ENCODE measurements at places on chromosomes 16 and 17.

- no peak for DNase-seq
These were observed 517.3 kb upstream of the ZFHX3 start for GRCh38 chr16:73565263-73565662.

DNA sequence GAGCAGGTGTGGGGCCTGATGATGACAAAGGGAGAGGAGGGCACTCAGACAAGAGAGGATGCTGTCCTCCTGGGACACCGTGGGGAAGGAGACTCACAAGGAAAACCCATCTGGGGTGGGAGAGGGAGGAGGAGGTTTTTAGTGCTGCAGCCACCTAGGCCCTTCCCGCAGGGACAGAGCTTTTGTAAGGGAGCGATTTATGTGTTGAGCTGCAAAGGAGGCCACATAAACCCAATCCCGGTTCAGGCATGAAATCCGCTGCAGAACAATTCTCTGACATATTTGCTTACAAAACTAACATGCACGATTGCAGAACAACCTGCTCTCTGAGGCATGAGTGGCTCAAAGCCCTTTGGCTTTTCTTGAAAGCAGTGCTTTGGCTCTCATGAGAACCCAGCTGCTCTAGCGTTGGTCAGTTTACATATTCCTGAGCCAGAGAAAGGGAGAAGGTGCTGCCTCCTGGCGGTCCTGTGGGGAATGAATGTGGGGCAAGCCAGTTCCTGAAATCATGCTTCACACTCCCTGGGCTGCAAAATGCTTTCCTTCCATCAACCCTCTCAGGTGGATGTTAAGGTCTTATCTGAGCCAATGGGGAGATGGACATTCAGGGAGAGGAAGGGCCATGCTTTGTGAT lies 122.4 kb upstream of the NLRP1 start:
- no peak for DNase-seq

DNA sequence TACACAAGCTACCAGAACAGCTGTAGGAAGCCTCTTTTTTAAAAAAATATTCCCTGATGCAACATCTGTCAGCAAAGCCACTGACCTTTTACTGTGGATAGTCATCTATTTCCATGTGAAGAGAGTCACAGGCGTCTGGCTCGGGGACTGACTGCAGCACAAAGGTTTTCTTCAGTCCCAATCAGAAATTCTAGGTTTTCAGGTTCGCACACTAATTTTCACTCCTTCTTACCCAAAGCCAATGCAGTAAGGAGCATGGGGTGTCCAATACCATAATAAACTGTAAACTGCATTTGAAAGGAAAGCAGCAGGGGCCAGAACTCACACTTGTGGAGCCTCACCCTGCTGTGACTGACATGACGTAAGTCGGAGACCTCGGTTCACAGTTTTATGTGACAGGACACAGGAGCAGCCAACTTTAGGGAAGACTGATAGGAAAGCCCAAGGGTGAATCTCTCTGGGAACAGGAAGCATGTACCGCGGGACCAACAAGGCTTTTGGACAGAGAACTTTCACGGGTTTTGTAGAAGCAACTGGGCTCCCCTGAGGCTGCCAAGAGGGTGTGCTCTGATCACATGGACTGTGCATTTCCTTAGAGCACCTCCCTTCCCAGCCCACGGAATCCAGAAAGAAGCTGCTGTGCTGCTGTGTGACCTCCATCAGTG lies 9.1 kb upstream of the TMEM100 start:
- no peak for DNase-seq

DNA sequence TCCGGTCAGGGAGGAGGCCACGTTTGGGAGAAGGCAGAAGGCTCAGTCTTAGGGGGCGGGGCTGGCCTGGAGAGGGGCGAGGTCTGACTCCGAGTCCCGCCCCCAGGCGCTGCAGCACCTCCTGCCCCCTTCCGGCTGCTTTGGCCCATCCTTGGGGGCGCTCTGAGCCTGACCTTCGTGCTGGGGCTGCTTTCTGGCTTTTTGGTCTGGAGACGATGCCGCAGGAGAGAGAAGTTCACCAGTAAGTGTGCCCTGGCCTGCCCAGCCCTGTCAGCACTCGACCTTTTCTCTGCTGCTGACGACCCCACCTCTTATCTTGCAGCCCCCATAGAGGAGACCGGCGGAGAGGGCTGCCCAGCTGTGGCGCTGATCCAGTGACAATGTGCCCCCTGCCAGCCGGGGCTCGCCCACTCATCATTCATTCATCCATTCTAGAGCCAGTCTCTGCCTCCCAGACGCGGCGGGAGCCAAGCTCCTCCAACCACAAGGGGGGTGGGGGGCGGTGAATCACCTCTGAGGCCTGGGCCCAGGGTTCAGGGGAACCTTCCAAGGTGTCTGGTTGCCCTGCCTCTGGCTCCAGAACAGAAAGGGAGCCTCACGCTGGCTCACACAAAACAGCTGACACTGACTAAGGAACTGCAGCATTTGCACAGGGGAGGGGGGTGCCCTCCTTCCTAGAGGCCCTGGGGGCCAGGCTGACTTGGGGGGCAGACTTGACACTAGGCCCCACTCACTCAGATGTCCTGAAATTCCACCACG lies 1.5 kb downstream of the TNFRSF12A start:
- DNase-seq = no peak

GRCh38 chr16:73669535-73670274 lies 621.8 kb upstream of the ZFHX3 start:
- DNase-seq = no peak

GRCh38 chr17:48333034-48333530 lies 96.9 kb downstream of the SKAP1 start:
- no peak for DNase-seq

- no peak for DNase-seq
These were observed 79.0 kb upstream of the SMURF2 start for GRCh38 chr17:64741038-64741641.

- DNase-seq = no peak
These were observed 623.2 kb upstream of the ZFHX3 start for GRCh38 chr16:73670836-73671820.

GRCh38 chr16:72220875-72221629 lies 49.1 kb upstream of the PMFBP1 start:
- no peak for DNase-seq

Data from cortex of kidney (tissue), 1 donor.